ENCODE measurements at places on chromosomes 7 and 10. TPM values are rescaled to one million over a fixed set of nuclear protein-coding genes. Genes with fewer than 3 reads are reported as not detected.
A peak's percentile ranks its signal among the peaks of the same experiment; 100 is the strongest.

Gene PKD2L1
- not detected for total RNA-seq

Gene FGFBP3
- 1.4 TPM for total RNA-seq

DNA sequence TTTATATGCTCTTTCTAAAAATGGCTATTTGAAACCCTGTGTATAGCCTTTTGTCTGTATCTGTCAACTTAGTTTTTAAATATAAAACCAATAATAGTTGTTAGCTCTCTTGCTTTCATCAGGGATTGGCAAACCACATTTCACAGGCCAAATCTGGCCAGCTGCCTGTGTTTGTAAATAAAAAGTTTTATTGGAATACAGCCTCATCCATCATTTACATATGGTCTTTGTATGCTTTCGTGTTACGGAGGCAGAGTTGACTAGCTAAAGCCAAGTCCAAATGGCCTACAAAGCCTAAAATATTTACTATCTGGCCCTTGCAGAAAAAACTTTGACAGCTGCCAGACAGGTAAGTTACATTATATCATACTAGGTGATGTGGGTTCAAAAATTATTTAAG is 235.0 kb downstream of the BICC1 start:
- no peak for DNase-seq

Gene WEE2
- 0.03 TPM for total RNA-seq

GRCh38 chr10:21953585-21954057 is 49.9 kb downstream of the DNAJC1 start:
- DNase-seq = peak; percentile 46

- DNase-seq = no peak
Measured at GRCh38 chr10:51700228-51700817, 928 bp upstream of the CSTF2T start.

DNA sequence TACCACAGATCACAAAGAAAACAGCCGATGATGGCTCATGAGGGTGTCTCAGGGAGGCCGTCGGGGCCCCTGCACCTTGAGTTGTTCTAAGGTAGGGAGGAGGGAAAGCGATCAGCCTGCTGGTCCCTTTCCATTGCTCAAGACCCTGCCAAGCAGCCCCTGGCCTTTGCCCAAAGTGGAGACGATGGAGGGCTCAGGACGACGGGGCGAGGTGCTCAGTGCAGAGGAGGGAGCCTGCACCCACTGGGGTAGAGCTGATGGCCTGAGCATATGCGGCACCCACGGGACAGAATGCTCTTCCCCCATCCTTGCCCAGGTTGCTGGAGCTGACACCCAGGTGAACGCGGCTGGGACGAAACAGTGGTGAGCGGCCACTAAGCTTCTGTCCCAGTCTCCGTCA is 58.3 kb upstream of the FAM20C start:
- no peak for DNase-seq

- no peak for DNase-seq
Measured at GRCh38 chr10:100790761-100791208, 45.4 kb downstream of the PAX2 start.

GRCh38 chr7:71733107-71733870 is 601.3 kb downstream of the GALNT17 start:
- peak; percentile 67 for DNase-seq

DNA sequence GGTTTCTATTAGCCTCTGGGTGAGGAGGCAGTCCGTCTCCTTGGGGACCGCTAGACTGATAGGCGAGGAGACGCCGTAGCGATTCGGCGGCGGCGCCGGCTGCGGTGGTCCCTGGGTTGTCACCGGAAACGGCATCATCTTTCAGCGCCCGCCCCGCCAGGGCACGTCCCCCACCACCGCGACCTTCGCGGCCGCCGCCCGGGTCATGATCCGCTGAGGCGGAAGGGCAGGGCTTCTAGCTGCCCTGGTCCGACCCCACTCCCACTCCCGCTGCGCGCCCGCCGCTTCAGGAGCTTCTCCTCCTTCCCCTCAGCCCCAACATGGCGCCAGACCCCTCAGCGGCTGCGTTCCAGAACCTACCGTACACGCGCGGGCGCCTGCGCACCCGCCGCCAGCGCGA is at the start of gene PAPOLB:
PAPOLB (minus strand) TSS at position 358 of the 400 bp plus-strand sequence; CDS start at position 138, 220 bp downstream.
- DNase-seq = no peak

Data from HT1080 (cell line).